ENCODE measurements at places on chromosomes 2 and 18.
A peak's percentile ranks its signal among the peaks of the same experiment; 100 is the strongest.

DNA sequence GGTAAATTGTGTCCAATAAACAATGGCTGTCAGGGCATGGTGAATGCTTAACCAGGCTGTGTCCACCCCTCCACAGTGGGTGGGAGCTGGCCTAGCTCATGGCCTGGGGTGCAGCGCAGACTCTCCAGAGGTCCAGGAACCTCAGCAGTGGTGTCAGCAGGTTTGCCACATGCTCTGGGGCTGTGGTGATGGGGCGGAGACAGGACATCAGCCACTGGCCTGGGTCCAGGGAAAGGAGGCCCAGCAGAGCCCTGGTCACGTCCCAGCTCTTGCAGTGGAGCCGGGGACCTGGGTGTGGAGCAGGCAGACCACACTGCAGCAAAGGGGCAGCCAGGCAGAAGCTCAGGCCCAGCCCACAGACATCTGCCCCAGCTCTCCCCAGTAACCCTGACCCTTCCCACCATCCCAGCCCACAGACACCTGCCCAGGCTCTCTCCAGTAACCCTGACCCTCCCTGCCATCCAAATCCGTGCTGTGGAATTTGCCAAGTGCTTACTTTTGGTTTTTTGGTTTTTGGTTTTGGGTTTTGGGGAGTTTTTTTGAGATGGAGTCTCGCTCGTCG, 13.8 kb upstream of the KIF1A start:
- no peak for DNase-seq

DNA sequence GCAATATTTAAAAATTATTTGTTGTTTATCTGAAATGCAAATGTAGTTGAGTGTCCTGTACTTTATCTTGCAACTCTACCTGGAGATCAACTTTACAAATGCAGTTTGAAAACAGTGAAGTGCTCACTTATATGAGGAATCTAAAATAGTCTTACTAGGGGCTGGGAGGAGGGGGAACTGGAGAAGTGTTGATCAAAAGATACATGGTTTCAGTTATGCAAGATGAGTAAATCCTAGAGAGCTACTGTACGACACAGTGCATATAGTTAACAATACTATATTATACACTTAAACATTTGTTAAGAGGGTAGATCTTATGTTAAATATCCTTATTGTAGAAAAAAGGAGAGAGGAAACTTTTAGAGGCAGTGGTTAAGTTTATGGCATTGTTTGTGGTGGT, 241.9 kb downstream of the BCL11A start:
- no peak for DNase-seq

- DNase-seq: no peak
Measured at GRCh38 chr2:10787176-10787968, 25.2 kb downstream of the PDIA6 start.

- no peak for DNase-seq
Measured at GRCh38 chr2:224393157-224393872, 8.6 kb downstream of the FAM124B start.

DNA sequence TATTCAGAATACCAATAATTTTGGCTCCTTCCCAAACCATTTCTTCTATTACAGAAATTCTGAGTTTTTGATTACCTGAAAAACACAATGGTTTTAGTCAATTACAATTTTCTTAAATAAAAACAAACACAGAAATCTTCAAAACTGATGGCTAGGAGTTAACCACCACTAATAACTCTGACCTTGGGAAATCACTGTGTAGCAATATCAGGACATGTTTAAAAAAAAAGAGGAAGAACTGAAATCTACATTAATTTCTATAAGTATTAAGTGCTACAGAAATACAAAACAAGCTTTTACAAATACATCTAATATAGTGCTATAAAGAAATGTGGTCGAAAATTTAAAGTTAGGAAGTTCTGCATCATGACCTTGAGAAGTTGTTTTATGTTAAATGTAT, 14.9 kb downstream of the L3MBTL4 start:
- no peak for DNase-seq

- no peak for DNase-seq
Measured at GRCh38 chr2:163008642-163009041, 170.1 kb upstream of the KCNH7 start.

DNA sequence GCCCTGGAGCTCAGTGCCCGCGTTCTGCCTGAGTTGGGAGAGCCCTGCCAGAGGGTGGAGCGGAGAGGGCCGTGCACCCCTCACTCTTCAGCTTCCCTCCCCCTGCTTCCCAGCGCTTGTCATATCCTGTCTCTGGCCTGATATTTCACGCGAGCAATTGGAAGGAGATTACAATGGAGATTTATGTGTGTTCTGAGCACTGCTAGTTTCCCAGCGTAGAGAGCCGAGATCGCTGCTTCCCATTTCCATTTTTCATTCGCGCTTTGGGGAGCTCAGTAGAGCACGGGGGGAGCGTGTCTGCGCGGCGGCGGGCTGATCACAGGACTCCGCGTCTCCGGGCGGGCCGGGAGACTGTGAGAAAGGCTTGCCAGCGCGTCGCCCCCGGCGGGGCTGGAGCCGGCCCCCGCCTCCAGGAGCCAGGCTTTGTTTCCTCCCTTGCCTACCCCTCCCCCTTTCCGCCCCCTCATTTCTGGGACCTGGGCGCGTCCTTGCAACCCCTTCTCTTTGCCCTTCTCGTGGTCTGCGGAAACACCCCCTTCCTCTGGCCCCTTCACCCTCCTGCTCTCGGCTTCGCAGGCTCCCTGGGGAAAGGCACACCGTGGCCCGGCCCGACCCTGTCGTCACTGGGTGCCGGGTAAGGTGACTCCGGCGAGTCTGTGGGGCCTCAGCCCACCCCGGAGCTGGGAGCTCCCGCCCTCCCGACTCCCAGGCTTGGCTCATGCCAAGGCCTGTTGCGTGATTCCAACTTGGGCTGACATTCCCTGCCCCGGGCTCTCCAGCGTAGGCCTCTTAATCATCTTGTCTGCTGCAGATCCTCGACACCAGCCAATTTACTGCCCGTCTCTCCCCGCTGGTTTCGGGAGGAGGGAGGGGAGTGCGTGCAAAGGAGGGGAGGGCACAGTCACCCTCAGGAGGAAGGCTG, 5.8 kb downstream of the DLX2 start:
- peak; percentile 72 for DNase-seq

GRCh38 chr2:29374823-29375222, 259.6 kb downstream of the CLIP4 start:
- no peak for DNase-seq

GRCh38 chr2:73822276-73822675, 6.5 kb upstream of the STAMBP start:
- DNase-seq: no peak

GRCh38 chr2:165149439-165149838, 54.4 kb downstream of the SCN3A start:
- DNase-seq: no peak

- no peak for DNase-seq
Measured at GRCh38 chr18:58417752-58418151, 211.1 kb downstream of the ALPK2 start.

DNA sequence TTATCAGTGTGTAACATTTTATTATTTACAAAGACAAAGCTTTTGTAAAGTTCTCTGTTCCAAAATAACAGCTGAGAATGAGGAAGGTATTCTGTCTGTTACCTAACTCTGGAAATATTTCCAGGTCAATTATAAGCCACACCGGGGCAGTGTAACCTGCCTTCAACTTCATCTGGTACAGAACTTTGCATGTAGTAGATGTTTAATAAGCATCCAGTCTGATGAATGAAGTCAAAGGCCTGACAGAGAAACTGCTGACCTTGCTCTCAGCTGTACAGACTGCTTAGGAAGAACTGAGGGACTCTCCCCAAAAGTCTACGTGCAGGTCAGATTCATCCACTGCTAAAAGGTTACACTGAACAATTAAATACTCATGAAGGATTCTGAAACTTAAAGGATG, 43.3 kb downstream of the WDFY1 start:
- no peak for DNase-seq

GRCh38 chr2:206627632-206628031, 14.7 kb upstream of the FAM237A start:
- no peak for DNase-seq

- DNase-seq: no peak
Measured at GRCh38 chr2:36300697-36301096, 54.9 kb upstream of the CRIM1 start.

DNA sequence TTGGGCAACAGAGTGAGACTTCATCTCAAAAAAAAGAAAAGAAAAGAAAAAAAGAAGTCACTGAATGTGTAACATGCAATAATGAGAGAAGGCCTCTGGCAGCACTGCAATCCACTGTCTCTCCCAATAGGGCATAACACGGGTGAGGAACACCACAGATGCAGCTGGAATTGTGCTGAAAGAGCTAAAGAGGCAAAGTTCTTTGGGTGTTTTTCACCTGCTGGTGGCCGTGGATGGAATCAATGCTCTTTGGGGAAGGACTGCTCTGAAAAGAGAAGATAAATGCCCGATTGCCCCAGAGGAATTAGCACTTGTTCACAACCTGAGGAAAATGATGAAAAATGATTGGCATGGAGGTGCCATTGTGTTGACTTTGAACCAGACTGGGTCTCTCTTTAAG, 31.0 kb upstream of the CYBRD1 start:
- DNase-seq: no peak

DNA sequence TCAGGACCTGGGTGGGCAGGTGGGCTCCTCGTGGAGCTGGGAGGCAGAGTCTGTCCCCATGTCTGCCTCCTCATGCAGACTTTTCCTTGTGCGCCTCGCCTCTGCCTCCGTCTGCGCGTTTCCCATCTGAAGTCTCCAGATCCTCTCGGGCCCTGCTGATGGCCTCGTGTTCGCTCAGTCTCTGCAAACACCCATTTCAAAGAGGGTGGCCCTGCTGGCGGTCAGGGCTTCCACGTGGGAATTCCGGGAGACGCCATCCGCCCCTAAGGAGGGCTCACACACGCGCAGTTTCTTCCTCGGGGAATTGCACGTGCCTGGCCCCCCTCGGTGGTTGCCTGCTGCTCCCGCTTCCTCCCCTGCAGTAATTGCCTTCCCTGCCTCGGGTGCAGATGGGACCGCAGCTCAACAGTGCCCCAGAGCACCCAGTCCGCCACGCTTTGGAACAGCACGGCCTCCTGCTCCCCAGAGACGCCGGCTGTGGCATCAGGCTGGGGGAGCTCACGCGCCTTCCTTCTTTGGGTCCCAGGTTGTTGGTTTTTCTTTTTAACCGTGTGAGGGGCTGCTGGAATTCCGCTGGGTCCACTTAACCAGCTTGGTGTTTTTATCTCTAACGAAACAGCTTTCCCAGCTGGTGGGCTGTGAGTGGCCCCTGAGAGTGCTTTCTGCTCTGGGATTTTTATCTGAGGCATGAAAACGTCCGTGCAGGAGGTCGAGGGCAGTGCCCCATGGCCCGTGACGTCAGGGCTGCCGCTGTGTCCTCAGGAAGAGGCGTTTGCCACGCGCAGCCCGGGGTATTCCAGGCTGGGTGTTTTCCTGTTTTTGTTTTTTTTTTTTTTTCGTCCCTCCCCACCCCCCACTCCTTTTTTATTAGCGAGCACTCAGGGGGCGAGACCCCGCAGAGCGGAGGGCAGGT, 16.1 kb downstream of the NFATC1 start:
- DNase-seq: no peak

DNA sequence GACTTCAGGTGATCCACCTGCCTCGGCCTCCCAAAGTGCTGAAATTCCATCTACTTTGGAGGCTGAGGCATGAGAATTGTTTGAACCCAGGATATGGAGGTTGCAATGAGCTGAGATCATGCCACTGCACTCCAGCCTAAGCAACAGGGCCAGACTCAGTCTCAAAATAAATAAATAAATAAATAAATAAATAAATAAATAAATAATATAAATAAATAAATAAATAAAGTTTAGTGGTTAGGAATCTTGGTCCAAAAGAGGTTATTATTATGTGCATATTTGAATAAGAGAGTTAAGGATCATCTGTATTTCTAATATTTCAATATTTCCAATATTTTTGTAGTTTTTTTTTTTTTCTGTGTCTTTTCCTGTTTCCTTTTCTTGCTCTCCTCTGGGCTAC, 90.8 kb downstream of the HS6ST1 start:
- DNase-seq: no peak

DNA sequence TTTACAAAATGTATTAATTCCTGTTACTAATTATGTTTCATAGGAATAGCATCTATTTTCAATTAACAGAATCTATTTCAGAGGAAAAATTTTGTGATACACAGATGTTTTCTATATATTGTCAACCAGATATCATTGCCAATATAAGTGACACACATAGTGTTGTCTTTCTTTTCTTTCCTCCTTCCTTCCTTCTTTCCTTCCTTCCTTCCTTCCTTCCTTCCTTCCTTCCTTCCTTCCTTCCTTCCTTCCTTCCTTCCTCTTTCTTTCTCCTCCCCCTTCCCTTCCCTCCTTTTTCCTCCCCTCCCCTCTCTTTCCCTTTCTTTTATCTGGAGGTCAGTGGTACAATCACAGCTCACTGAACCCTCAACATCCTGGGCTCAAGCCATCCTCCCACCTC, 146.5 kb upstream of the DSEL start:
- DNase-seq: no peak

DNA sequence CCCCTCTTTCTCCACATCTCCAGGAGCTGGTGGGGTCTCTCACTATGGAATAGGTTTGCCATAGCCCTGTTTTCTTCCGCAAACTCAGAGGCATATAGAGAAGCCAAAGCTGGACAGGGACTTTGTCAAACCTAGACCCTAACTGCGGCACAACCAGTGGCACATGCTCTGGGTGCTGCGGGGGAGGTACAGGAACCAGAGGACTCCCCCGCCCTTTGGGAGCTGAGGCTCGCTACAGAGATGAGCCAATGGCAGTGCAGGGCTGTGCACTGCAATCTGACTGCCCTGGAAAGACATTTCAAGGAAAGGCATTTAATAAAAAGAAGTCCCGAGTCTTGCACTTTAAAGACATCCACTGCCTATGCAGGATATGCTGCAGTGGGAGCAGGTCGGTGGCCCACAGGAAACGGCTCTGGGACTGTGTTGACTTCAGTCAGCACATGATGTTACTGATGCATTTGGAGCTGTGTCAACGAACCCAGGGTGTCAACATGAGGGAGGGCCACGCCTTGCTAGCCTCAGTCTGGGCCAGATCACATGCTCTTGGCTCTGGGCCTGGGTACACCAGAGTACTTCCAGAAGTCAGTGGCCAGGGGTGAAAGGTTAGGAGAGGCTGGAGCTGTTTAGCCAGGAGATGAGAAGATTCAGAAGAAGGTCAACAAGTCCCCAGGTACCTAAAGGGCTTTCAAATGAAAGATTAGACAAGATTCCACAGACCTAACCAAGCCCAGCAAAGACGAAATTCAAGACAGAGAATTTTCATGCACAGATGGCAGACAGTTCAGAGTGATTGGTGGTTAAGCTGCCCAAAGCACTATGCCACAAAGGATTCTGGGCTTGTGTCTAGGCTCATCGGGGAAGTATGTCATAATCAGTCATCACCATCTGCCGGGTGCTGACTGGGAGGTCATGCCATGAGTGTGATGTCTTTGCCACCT, 8.2 kb downstream of the SLC35F6 start:
- DNase-seq: no peak

All from HTR-8/SVneo (cell line).